Thoracic aorta (tissue), 2 donors: ENCODE measurements at places on chromosomes 12 and 14.

DNA sequence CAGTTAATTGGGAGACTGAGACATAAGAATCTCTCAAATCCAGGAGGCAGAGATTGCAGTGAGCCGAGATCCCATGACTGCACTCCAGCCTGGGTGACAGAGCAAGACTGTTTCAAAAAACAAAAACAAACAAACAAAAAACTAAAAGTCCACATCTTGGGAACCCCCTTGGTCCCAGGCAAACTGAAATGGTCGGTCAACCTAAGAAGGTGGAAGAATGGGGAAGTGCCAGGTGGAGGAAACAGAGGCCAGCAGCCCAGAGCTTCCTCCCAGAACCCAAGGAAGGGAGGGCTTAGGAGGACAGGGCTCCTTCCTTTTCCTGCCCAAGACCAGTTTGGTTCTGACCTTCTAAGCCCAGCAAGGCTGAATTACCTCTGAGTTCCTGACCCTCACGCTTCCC is 121.0 kb upstream of the FUT8 start:
- H3K27ac ChIP-seq: no peak overlapping the region
- H3K36me3 ChIP-seq: no peaks in the 10 kb centered on the region
- no peaks in the 10 kb centered on the region for H3K27me3 ChIP-seq
- no peaks in the 10 kb centered on the region for H3K4me1 ChIP-seq
- DNase-seq: no peak

DNA sequence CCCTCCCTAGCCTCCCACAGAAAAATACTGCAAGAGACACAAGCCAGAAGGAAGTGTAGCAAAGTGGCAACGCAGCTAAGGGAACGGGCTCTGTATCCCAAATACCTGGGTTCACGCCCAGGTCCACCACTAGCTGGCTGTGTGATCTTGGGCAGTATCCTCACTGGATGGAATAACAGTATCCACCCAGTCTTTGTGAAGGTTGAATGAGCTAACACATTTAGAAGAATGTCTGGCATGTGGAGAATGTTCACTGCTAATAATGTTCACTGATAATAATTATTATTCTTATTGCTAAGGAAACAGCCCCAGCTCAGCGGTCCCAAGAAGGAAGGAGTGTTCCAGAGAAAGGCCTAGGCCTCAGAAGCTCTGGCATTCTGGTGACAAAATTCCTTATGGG is 70.9 kb downstream of the VWF start:
- H3K4me3 ChIP-seq: no peak overlapping the region
- DNase-seq: no peak
- no peaks in the 10 kb centered on the region for H3K27me3 ChIP-seq
- H3K36me3 ChIP-seq: no peaks in the 10 kb centered on the region

DNA sequence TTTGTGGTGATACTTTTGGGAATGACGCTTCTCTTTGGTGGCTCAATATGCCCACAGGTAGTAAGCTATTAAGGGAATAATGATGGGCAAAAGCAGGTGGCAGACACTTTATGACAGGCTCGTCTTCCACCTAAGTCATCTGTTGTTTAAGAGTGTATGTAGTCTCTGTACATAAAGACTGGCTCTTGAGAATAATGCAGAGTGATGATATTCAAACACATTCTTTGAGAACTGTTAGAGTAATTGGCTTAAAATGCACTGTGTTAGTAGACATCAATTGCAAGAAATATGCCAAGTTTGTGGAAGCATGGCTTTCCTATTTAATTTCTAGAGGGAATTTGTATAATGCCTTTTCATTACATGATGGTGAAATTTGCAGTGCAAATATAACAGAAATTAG is 694.8 kb upstream of the MIS18BP1 start:
- H3K36me3 ChIP-seq: no peaks in the 10 kb centered on the region
- no peaks in the 10 kb centered on the region for H3K27me3 ChIP-seq
- no peak for DNase-seq
- no peak overlapping the region for H3K4me3 ChIP-seq

GRCh38 chr12:30828686-30829085 is 73.9 kb upstream of the CAPRIN2 start:
- no peak overlapping the region for H3K4me3 ChIP-seq
- DNase-seq: no peak
- H3K36me3 ChIP-seq: no peaks in the 10 kb centered on the region
- no peaks in the 10 kb centered on the region for H3K27me3 ChIP-seq

- DNase-seq: no peak
- no peak overlapping the region for H3K4me3 ChIP-seq
- no peak overlapping the region for H3K27ac ChIP-seq
- H3K4me1 ChIP-seq: peaks cover 72% of the 10 kb centered on the region
These were observed 5.4 kb upstream of the NR4A1 start for GRCh38 chr12:52045794-52046199.

DNA sequence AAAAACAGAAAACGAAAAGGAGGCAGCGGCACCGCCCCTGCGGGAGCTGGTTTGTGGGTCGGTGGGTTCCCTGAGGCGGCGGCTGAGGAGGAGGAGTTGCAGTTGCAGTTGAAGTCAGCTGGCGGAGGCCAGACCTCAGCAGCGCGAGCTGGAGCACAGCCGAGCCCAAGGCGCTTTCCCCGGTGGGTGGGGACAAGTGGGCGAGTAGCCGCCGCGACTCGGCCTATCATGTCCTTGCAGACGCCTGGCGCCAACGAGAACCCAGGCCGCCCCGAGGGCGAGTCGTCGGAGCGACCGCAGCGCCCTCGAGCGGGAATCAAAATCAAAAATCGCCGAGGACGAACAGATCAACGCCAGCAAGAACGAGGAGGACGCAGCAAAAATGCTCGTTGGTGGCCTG is 12.7 kb upstream of the CLEC1A start:
- no peak overlapping the region for H3K4me3 ChIP-seq
- no peak overlapping the region for H3K27ac ChIP-seq
- H3K4me1 ChIP-seq: no peaks in the 10 kb centered on the region

DNA sequence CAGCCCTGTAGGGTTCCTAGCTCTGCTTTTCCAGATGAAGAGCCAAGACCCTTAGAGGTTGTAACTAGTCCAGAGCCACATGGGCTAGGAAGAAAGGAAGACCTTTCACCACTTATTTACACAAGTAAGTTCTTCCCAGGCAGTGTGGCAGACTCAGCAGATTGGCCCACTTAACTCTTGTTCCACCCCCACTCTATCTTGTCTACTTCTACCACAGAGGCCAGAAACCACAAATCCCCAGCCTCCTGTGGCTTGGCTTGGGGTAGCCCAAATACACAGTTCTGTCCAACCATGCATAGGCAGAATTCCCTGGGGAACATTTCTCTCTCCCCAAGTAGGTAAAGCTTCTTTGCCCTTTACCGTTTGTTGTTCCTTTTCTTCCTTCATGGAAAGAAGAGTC is 383.5 kb downstream of the RGS6 start:
- H3K27me3 ChIP-seq: no peaks in the 10 kb centered on the region
- no peaks in the 10 kb centered on the region for H3K36me3 ChIP-seq
- no peak for DNase-seq
- H3K4me3 ChIP-seq: no peak overlapping the region
- H3K4me1 ChIP-seq: peaks cover 7% of the 10 kb centered on the region

DNA sequence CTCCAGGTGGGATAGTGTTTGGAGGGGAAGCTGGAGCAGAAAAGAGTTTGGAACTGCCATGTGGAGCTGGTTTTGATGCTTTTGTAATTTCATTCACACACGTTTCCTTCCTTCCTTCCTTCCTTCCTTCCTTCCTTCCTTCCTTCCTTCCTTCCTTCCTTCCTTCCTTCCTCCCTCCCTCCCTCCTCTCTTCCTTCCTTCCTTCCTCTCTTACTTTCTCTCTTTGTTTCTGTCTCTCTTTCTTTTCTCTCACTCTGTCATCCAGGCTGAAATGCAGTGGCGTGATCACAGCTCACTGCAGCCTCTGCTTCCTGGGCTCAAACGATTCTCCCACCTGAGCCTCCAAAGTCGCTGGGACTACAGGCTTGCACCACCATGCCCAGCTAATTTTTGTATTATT is 168.0 kb upstream of the ARID2 start:
- H3K36me3 ChIP-seq: no peaks in the 10 kb centered on the region
- no peak overlapping the region for H3K4me3 ChIP-seq
- no peak overlapping the region for H3K27ac ChIP-seq
- no peak for DNase-seq

- no peak for DNase-seq
- no peak overlapping the region for H3K4me3 ChIP-seq
- H3K4me1 ChIP-seq: peaks cover 4% of the 10 kb centered on the region
- H3K36me3 ChIP-seq: no peaks in the 10 kb centered on the region
- no peaks in the 10 kb centered on the region for H3K27me3 ChIP-seq
These were observed 22.4 kb downstream of the SLC6A12 start for GRCh38 chr12:191541-191940.
